CD4-positive, alpha-beta T cell treated with Interleukin-21 for 1 hour (primary cell): ENCODE measurements at places on chromosomes 13 and 19.

DNA sequence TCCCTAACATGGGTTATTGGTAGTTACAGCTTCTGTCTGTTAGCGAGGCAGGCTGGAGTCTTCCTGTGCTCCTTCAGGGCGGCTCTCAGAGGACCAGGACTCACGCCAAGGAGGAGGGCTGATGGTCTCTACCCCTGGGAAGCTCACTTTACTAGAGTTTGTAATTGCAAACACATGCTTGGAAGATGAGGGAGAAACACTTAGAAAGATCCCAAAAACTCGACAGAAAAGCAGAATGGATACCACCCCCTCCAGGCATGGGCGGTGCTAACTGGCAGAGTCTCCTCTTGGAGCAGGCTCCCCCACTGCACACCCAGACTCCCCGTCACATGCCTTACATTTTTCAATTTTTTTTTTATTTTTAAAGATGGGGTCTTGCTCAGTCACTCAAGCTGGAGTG, 62.0 kb downstream of the PARP4 start:
- no peak for DNase-seq

GRCh38 chr13:27813826-27814225, 21.5 kb downstream of the GSX1 start:
- DNase-seq = no peak

DNA sequence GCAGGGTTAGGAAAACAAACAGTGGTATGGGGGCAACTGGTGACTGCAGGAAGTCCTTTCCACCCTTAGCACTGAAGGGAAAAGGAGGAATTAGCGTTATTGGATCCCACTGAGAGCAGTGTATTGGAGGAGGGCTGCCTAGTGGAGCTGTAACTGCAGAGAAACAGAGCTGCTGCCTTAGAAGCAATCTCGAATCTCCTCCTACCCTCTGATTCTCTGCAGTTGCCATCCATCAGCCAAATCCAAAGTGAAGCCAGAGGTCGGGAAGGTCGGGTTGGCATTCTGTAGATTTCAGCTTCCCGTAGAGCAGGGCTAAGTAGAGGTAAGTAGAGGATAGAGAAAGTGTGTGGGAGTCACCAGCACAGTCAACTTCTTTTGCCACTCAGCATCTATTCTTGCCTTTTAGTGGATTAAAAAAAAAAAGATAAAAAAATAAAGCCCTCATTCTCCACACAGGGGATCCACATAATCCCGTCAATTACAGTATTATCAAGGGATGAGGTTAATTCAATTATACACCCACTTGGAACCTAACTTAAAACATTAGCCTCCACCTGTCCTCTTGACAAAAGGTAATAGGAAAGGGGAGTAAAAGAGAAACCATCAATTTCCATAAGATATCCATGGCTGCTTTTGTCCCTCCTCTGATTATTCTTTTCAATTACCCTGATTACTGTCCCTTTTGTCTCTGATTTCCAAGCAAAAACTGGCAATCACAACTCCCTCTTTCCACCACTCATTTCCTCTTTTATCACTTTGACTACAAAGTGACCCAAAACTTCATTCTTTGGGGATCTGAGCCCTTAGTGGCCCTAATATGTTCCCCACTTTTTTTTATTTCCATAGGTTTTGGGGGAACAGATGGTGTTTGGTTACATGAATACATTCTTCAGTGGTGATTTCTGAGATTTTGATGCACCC, 234.7 kb downstream of the RBM26 start:
- no peak for DNase-seq

DNA sequence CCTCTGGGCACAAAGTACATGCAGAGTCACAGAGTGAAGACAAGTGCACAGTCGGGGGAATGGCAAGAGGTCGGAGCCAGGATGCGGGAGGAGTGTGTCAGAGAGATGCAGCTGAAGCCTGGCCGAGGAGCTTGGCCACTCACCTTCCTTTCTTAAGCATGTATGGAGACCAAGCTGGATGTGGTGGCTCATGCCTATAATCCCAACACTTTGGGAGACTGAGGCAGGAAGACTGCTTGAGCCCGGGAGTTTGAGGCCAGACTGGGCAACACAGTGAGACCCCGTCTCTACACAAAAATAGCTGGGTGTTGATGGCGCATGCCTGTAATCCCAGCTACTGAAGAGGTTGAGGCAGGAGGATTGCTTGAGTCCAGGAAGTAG, 67.0 kb downstream of the LATS2 start:
- DNase-seq = no peak

DNA sequence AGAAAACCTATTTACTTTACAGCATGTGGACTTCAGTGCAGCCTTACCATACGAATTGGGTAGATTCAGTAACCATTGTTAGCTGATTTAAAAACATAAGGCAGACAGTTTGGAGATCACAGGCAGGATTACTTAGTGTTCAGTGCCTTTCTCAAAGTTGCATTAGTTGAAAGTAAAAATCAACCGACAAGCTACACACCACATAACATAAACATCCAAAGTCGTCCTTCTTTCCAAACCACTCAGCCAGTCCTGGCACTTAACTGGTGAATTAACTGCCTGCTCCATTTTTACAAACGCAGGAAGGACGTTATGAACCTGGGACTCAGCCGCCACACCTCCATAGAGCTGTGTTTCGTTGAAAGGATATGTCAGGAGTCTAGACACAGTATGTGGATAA, 91.4 kb downstream of the COL4A1 start:
- no peak for DNase-seq

DNA sequence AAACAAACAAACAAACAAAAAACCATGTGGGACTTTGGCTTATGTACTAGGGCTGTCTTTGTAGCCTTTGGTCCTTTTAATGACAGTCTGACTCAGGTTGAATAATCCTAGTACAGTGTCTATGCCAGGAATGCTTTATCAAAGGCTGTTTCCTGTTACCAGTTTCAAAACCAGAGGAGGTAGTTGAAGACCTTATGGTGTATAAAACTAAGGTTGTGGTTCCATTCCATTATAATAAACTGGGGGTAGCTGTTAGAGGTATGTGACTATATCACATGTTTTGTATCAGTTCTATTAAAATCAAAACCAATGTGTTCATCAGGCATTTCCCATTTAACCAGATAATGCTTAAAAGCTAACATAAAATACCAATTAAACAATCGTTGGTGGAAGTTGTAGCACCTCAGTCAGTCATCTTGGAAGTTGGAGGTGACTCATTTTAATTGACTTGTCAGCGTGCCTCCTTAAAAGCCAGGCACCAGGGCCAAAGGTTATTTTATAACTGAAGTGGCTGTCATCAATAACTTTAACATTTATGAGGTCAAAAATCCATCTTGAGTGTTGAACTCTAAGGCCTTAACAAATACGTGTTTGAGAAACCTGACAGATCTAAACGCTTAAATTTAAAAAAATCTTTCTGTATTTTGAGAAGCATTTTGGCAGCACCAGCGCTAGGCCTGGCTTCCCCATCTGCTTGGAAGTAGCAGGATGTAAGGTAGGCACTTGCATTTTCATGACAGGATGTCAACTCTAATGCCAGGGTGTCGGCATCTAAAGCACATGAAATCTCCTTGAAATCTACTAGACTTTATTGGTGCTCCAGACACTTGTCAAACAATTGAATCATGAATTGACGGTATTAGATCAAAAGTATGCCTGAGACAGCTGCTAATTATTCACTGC, 162.5 kb downstream of the LMO7 start:
- no peak for DNase-seq

DNA sequence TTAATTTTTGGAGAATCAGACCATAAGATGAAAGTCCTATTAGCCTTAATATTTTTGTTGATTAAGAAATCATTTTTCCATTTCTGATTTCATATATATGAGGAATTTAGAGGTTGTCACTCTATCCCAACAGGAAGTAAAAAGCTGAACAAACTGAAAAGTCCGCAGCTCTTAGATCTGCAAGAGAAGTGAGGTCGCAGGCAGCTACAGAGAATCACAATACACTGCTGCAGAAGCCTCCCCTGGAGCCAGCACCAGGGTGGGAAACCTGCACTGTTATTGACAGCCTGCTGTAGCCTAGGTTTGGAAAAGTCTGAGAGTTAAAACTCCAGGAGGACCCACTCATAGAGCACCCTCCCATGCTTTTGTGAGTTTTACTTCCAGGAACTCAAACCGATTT, 29.9 kb downstream of the TNFRSF19 start:
- no peak for DNase-seq

GRCh38 chr13:113945857-113946408, 27.9 kb downstream of the C13orf46 start:
- no peak for DNase-seq

GRCh38 chr19:52397310-52398080, at the start of gene ZNF528:
Gene ZNF528, plus strand, starts transcription at chr19:52397849. Its CDS starts 4,165 bp downstream, at chr19:52402014.
- DNase-seq = peak; percentile 93

GRCh38 chr13:66855131-66855530, 375.0 kb downstream of the PCDH9 start:
- no peak for DNase-seq

GRCh38 chr19:3453840-3454239, 26.5 kb downstream of the SMIM24 start:
- no peak for DNase-seq

- DNase-seq = no peak
These were observed 105.7 kb upstream of the KL start for GRCh38 chr13:32910530-32910929.

DNA sequence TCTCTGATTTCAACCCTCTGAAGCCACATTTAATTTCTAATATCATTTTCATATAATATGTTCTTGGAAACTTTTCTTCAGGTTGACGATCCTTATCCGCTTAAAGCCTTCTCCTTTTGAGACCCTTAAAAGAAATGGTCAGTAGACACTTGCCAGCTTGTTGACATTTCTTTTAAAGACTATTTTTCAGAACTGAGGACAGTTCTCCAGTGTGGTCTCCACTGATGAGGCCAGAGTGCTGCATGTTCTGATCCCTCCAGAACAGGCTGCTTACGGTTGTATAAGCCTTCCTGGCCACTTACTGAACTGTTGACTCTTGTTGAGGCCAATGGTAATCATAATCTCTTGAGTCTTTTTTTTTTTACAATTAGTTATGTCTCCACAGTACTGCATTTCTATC, 477.3 kb downstream of the FGF9 start:
- DNase-seq = no peak

DNA sequence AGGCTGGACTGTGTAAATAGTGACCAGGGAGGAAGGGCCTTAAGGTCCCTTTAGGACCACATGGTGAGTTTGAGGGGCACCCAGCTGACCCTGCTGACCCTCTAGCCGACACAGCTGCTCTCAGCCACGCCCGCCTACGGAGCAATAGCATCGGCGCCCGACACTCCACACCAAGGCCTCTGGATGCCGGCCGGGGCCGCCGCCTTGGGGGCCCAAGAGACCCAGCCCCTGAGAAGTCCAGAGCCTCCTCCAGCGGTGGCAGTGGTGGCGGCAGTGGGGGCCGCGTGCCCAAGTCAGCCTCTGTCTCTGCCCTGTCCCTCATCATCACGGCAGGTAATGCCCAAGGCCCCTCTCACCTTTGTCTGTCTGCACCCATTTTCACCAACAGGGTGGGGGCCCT, 8.6 kb upstream of the PIK3R2 start:
- DNase-seq = no peak

GRCh38 chr13:54975676-54976075, 1947.1 kb downstream of the OLFM4 start:
- DNase-seq = no peak

DNA sequence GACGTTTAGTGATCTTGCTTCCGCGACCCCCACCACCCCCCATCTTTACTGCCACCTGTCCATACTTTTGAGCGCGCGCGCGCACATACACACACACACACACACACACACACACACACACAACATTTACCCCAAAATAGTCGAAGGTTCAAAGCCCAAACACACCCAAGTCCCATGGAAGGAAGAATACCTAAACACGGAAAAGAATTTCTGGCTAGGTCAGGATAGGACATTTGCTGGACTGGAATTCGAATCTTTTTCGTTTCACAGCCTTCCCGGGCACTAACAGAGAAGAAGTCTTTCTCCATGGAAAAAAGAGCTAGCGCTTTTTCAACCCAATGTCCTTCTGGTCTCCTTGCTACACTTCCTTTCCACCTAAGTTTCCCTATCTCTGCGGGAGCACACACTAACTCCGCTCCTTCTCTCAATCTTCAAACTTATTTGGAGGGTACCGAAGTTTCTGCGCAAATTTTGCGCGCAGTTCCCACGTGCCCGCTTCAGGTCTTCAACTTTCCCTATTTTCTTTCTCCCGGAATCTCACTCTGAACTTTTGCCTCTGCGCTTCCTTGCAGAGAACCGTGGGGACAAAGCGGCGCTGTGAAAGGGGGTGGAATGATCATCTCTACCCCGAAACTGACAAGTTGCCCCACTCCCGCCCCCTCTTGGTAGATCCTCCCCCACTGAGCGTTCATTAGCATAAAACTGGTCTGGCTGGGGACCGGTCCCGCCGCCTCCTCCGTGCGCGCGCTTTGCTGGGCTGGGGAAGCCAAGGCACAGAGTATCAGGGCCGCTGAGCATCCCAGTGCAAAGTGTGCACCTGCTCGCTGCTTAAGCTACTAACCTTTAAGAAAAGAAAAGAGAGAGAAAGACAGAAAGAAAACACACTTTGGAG, 2.7 kb downstream of the DACH1 start:
- peak; percentile 12 for DNase-seq
